Stimulated activated CD4-positive, alpha-beta T cell treated with anti-CD3 and anti-CD28 coated beads, TNF-alpha, amount 100 ng/mL, for 24 hours (primary cell): ENCODE measurements at places on chromosomes 3 and 15.
A peak's percentile ranks its signal among the peaks of the same experiment; 100 is the strongest.

DNA sequence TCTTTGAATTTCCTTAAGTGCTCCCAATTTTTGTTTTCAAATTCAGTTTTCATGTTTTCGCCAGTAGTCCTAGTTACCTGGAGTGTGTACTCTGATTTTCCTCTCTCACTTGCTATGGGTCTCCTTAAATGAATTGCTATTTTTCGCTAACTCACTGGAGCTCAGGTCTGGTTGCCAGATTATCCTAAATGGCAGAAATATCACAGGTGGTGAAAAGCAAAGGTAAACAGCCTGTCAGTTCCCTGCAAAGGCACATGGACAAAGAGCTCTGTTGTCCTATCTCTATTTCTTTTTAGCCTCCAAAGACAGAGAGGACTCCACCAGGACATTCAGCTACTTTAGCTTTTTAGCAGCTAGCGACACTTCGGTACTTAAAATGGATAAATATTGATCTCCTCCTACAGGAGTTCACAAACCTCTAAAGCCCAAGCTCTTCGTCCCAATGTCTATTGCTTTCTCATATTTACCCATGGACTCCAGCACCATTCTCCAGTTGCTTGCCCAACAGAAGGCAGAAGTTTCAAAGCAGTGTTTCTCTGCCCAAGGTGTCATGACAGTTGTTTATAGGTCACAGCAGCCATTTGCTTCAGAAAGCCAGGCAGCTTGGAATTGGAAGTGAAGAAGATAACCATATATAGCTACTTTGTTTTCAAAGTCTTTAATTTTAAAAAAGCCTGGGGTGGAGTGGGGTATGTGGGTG lies 12.3 kb downstream of the ZBTB20 start:
- no peak for DNase-seq

GRCh38 chr3:126351086-126351770 lies 6.0 kb downstream of the KLF15 start:
- DNase-seq, result no peak

- no peak for DNase-seq
Measured at GRCh38 chr3:23712656-23713559, 92.8 kb upstream of the UBE2E1 start.

DNA sequence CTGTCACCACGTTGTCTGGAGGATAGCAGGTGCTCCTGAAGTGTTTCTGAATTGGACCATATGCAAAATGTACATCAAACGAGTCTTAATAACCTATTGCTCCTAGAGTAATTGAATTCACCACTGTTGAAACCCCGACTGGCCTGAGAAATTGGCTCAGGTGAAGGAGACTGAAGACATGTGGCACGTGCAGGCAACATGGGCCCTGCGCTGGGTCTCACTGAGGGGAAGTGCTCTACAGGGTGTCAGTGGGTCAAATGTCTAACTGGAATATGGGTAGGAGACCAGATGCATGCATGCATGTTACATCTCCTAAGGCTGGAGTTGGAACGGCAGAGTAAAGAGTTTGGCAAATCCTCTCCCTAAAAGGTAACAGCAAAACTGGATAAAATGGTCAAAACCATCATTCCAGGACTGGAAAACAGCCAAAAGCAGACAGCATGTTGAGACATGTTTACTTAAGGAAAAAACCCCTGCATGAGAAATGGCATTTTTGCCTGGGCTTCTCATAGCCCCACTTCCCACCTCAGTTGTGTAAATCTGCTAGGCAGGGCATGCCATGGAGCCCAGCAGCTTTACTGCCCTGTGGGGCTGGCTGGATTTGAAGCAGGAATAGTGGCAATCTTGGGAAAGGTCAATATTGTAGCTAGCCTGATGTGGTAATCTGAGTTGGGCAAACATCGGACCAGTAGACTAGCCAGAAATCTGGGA lies 131.3 kb downstream of the TJP1 start:
- DNase-seq, result no peak

GRCh38 chr3:59246719-59247401 lies 197.0 kb upstream of the CFAP20DC start:
- DNase-seq, result no peak

DNA sequence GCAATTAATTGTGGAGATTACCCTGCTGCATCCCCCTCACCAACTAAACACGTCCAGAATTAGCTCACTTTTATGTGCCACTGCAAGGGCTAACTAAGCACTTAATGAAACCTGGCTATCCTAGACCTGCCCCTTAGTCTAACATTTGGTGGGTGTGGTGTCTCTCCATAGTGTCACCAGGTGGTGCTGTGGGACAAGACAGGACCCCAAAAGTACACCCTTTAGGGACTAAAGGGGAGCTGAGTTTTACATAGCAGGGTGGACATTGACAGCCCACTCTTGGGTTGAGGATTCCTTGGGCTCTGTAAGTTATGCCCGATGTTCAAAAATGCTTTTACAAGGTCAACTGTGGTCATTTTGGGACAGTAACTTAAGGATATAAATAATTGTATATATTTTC lies 5.7 kb downstream of the DUT start:
- DNase-seq, result no peak

- DNase-seq, result peak; percentile 21
Measured at GRCh38 chr15:43225201-43225949, 4.6 kb upstream of the EPB42 start.

- DNase-seq, result no peak
Measured at GRCh38 chr15:66747886-66748707, 46.1 kb downstream of the SMAD6 start.

DNA sequence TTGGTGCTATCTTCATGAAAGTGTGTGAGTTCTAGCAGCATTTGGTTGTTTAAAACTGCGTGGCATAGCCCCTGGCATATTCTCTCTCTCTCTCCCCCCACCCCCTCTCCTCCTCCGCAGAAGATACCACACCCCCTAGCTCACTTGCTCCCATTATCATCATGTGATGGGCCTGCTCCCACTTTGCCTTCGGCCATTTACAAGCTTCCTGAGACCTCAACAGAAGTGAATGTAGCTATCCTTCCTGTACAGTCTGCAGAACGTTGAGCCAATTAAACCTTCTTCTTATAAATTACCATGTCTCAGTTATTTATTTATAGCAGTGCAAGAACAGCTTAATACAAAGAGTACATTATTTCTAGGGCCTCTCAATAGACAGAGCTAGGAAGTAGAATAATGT lies 1032.5 kb upstream of the CADM2 start:
- no peak for DNase-seq
